Keratinocyte (primary cell): ENCODE measurements at places on chromosomes 5 and 9.

DNA sequence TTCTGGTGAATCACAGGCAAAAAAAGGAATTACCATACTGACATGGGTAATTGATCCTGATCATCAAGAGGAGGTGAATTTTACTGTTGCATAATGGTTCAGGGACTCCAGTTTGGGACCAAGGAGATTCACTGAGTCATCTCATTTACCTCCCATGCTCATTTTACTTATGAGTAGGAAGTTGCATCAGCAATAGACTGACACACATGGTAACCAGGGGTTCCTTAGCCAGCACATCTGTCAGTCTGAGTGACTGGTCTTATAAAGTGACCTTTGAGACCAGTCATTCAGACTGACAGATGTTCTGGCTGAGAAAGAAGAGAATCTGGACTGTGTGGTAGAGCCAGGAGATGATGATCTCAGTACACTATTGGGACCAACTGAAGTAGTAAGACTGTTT, 384.6 kb upstream of the CD180 start:
- peak; percentile 11 for DNase-seq

- DNase-seq: no peak
Observed at GRCh38 chr5:123204251-123204650, 115.2 kb downstream of the PRDM6 start.

- DNase-seq: no peak
Observed at GRCh38 chr5:131431794-131432193, 167.9 kb downstream of the CDC42SE2 start.

- DNase-seq: no peak
Observed at GRCh38 chr5:104526866-104527265, 964.3 kb upstream of the NUDT12 start.

DNA sequence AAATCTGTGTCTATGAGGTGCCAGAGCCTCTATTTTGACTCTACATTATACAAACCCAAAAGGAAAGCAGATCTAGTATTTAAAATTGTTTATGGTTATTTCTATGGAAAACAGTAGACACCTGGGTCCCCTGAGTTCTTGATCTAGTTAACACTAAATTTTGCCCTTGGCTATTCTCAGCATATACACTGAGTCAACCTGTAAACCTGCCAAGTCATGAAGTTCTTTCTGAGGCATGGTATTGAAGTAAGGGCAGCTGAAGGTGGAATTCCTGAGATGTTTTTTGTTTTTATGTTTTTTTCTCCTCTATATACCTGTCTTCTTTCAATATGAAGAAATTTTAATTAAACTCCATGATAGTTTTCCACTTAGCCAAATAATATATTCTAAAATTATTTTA, 120.2 kb downstream of the PDE4D start:
- no peak for DNase-seq

DNA sequence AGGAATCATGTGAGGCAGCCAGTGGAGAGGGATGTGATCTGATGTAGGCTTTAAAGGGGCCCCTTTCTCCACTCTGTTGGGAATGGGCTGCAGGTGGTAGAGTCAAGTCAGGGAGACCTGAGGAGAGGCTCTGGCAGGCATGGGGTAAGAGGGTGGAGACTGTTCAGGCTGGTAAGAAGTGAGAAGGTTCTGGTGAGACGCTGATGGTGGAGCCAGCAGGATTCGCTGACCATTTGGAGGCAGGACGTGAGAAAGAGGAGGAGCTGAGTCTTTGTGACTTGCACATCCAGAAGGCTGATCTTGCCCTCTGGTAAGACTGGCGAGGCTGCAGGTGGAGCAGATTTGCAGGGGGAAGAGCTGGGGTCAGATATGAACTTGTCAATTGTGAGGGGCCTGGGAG, 248.0 kb downstream of the NSG2 start:
- DNase-seq: no peak

DNA sequence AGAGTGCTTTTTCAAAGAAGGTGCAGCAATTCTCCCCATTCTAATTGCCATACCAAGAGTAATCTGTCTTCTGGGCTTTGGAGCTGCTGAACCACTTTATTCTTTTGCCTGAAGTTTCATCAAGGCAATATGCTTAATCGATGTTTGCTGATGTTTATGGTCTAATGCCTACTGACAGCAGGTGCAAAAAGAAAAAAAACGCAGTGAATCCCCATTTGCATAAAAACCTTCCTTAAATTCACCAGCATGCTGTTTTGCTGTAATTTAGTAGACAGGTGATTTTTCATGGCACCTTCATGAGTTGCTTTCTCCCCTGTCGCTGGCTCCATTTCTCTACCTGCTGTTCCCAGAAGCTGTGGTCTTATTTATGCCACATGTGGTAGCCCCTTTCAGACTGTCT, 83.1 kb upstream of the MAST4 start:
- DNase-seq: no peak

DNA sequence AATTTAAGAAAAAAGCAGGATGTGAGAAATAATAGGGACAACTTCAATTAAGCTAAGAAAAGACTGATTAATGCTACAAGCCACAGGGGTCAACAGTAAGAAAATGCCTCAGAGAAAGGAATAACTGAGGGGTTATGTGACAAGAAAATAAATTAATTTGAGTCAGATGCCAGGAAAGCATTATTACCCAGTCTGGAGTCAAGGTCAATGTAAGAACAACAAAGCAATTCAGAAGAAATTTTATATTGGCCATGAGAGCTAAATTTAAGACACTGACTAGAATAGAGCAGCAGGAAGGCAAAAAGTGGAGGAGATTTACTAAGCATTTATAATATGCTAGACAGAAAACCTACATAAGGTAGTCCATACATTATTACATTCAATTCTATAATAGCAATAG, 73.5 kb downstream of the CDH10 start:
- no peak for DNase-seq

- no peak for DNase-seq
Observed at GRCh38 chr5:170057311-170057710, 48.4 kb upstream of the FOXI1 start.

- DNase-seq: no peak
Observed at GRCh38 chr5:11072568-11072967, 311.5 kb upstream of the DAP start.

DNA sequence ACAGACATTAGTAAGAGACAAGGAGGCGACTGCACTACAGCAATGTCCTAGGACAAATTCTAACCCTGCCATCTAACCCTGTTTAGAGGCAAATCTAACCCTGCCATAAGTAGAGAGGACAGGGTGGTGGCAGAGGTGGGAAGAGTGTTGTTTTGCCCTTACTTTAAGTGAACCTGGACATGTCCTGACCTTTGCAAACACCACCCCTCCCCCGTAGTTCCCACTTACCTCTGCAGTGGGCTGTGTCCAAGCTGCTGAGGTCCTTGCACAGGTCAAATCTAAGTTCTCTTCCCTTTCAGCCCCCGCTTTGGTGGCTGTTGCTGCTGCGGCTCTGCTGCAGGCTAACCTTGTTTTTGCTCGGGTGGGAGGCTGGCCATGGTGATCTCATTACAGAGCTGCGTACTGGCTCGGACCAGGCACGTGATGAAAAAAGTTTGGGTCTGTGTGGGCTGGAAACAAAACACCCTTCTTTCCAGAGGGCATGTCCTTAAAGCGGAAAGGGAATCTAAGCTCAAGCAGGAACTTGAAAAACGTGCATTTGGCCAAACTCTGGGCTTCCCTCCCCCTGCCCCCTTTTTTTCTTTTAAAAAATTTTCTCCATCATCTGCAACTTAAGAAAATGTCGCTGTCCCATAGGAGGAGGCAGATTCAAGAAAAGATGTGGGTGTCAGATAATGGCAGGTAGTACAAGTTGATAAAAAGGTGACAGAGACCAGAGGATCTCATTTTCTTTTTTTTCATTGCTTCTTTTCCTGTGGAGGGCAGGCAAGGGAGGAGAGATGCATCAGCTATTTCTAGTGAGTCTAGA, at the start of gene FAXDC2:
TSS of gene FAXDC2 (minus strand) at position 349 of the 808 bp plus-strand sequence. CDS start 12,425 bp downstream, outside the sequence.
- DNase-seq: no peak

- DNase-seq: no peak
Observed at GRCh38 chr5:31983851-31984250, 190.3 kb downstream of the GOLPH3 start.

GRCh38 chr5:179262126-179262920, 82.9 kb downstream of the ADAMTS2 start:
- no peak for DNase-seq

DNA sequence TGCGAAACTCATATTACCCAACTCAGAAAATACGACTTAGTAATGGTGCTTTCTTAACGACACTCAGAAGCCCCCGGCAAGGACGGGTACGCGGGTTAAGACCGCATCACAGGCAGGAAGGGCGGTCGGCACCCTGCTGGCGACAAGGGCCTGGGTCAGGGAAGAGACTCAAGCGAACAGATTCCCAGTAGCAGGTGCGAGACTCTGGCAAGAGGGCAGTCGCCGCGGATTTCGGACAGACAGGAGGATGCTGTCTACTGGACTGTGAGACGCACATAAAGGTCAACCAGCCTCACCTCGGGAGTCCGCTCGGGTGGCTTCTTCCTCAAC, 398 bp downstream of the RAPGEF6 start:
- DNase-seq: no peak

DNA sequence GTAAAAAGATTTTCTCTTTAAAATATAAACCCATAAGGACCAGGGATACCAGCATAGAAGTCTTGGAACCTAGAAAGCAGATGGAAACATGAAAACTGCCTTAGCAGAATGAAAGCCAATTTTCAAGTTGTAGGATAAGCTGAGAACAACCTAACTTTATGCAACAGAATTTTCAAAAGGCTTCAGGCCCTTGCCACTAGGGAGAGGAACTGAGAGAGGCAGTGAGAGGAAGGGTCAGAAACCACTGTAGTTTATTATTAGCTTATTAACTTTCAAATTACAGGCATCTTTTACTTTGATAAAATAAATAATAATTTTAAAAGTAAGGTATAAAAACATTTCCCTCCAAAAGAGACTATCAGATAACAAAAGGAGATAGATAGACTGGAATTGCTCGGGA, 33.4 kb downstream of the FAM81B start:
- DNase-seq: no peak

GRCh38 chr5:172144291-172144815, 43.7 kb downstream of the STK10 start:
- no peak for DNase-seq

DNA sequence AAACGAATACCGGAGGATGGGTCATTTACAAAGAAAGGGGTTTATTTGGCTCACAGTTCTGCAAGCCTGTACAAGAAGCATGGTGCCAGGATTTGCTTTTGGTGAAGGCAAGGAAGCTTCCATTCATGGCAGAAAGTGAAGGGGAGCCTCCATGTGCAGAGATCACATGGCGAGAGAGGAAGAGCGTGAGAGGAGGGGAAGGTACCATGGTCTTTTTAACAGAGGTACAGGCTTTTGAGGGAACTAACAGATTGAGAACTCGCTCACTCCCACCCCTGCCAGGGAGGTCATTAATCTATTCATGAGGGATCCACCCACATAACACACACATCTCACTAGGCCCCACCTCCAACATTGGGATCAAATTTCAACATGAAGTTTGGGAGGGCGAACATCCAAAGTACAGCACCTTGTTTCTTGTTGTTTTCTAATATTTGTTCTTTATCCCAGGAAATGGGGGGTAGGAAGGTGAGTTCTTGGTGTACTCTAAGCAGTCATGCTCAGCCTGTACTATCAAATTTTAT, 18.5 kb downstream of the TMC1 start:
- DNase-seq: no peak

GRCh38 chr9:99876190-99876589, 30.3 kb upstream of the STX17 start:
- no peak for DNase-seq

GRCh38 chr5:54243483-54244080, 66.8 kb downstream of the ARL15 start:
- no peak for DNase-seq

DNA sequence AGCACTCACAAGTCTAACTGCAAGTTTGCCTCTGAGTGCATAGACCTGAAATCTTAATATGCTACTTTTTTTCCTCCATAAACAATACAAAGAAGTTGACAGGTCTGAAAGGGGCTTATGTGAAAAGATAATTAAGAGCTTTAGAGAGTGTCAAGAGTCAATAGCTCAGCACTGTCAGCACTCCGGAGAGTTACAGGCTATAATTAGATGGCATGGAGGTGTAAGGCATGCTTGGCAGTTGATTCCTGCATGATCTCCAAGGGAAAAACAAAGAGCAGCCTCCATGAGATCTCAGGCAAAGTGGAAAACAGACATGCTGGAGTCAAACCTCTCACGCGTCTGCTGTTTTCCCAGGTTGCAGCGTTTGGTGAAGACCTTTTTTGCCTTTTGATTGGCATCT, 468.7 kb downstream of the TLE4 start:
- no peak for DNase-seq

GRCh38 chr9:114240216-114240615, 82.7 kb upstream of the ORM1 start:
- no peak for DNase-seq

GRCh38 chr9:87878989-87879511, 3.6 kb upstream of the SPATA31E1 start:
- no peak for DNase-seq

DNA sequence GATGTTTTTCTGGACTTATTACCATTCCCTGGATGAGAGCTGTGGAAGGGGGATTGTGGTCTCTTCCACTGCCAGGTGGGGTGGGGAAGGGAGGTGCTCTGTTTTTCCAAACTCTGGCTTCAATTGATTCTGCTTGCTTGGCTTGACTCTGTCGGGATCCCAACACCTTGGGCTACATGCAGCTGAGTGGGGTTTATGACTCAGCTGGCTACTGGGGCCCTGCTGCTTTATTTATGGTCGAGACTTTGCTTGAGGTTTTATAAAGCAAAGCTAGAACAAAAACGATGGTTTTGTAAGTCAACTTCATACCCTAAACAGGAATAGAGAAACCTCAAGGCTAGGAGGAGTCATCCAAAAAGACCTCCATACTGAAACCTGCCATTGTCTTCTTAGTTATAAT, 76.3 kb downstream of the AOPEP start:
- no peak for DNase-seq

GRCh38 chr5:64149268-64149667, 16.4 kb upstream of the RNF180 start:
- DNase-seq: no peak

- DNase-seq: no peak
Observed at GRCh38 chr9:27528076-27528885, 1.3 kb downstream of the MOB3B start.

GRCh38 chr9:128251732-128252100, 24.1 kb downstream of the GOLGA2 start:
- no peak for DNase-seq

- DNase-seq: no peak
Observed at GRCh38 chr9:15244001-15244441, 63.0 kb downstream of the TTC39B start.

GRCh38 chr5:81409896-81410295, 16.0 kb upstream of the ACOT12 start:
- no peak for DNase-seq
